ENCODE measurements at places on chromosomes 7 and 10. TPM values are rescaled to one million over a fixed set of nuclear protein-coding genes. Genes with fewer than 3 reads are reported as not detected.

Gene TAS2R4
- 1.1 TPM for total RNA-seq

Gene CYP2C19
- total RNA-seq: not detected

DNA sequence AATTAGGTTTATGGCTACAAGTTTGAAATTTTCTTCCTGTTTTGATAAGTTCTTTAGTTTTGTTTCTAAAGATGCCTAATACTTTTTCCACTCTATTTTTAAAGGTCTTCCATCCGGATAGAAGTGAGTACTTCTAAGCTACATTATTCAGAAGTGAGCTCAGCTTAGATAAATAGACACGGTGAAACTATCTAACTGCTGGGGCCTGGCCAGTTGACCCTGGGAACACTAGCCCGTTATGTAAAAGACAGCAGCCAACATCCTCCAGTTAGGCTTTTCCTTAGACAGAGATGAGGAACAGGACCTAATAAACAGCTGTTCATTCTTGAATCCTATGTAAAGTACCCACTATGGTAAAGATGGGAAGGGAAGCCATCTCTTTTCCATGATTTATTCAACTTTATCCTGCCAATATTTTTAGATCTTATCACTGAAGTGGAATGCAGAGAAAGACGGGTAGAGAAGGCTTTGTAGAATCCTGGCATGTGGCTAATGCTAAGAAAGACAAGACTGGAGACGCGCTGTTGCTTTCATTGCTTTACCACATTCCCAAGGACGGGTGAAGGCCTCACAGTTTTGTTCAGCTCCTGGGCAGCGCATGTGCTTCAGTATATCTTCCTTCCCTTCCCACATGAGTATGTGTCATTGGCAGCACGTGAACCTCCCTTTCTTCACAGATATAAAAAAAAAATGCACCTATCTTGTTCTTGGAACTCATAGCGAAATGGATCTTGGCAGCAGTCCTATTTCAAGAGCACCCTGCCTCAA is 340.0 kb upstream of the MEOX2 start:
- DNase-seq: peak; percentile 68
- H3K27ac ChIP-seq: peak overlapping the region; percentile 72
- H3K27me3 ChIP-seq: no peaks in the 10 kb centered on the region
- H3K4me1 ChIP-seq: peaks cover 22% of the 10 kb centered on the region

DNA sequence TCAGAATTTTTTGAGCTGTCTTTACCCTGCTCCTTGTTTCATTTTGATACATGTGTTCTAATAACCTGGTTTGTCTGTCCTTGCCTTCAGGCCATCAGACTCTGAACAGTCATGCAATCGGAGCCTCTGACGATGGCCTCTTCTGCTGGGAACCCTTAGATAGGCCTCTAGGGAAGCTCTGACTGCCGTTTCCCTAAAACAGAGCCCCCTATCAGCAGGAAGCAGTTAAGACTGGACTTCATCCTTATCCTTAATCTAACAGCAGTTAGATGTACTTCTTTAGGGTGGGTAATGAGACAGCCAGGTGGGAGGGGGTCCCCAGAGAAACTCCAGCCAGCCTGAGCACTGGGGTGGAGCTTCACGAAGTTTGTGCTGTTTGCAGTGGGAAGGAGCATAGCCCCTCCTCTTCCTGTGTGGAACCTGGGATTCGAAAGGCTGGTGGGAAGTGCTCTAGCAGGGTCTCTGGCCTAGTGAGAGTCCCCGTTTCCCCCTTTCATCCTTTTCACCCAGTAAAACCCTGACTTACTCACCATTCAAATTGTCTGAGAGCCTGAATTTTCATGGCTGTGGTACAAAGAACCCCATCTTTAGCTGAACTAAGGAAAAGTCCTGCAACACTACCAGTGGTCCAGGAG is 28.4 kb upstream of the SORCS3 start:
- H3K36me3 ChIP-seq: no peaks in the 10 kb centered on the region
- no peak for DNase-seq
- H3K27ac ChIP-seq: no peak overlapping the region

- H3K27ac ChIP-seq: peak overlapping the region; percentile 44
- no peak overlapping the region for H3K4me3 ChIP-seq
- no peak for DNase-seq
- H3K36me3 ChIP-seq: no peaks in the 10 kb centered on the region
- H3K27me3 ChIP-seq: no peaks in the 10 kb centered on the region
Observed at GRCh38 chr10:98382691-98383101, 32.3 kb downstream of the PYROXD2 start.

DNA sequence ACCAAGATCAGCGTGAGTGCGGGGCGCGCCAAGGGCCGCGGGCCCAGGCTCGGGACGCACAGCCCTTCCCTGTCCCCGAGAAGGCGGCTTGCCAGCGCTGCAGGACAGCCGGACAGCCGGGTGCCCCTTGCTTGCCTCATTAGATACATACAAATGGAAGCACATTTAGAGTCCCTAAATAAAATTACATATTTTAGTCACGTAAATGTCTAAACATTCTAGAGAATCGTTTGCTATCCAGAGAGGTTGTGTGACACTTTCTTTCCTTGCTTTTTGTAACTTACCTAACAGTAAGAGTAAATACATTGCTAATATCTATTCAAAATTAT is 4.8 kb downstream of the VSTM2A start:
- no peaks in the 10 kb centered on the region for H3K4me1 ChIP-seq
- no peaks in the 10 kb centered on the region for H3K36me3 ChIP-seq
- no peak overlapping the region for H3K27ac ChIP-seq
- H3K27me3 ChIP-seq: peaks cover 31% of the 10 kb centered on the region
